SK-N-SH (cell line): ENCODE measurements at places on chromosomes 5 and 9. TPM values are rescaled to one million over a fixed set of nuclear protein-coding genes. Genes with fewer than 3 reads are reported as not detected.
A peak's percentile ranks its signal among the peaks of the same experiment; 100 is the strongest.

DNA sequence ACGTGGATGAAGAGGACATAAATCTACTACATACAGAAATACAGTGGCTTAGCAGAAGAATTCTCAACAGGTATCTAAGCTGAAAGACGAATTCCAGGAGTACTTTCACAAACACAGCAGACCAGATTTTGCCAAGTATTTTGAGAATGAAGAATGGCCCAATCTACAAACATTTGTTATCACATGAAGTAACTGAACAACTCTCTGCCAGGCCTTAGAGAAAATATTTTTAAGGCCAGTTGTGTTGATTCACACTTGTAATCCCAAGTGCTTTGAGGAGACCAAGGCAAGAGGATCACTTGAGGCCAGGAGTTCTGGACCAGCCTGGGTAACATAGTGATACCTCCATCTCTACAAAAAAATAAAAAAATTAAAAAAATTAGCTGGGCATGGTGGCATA lies 14.3 kb downstream of the AGTPBP1 start:
- DNase-seq = no peak

DNA sequence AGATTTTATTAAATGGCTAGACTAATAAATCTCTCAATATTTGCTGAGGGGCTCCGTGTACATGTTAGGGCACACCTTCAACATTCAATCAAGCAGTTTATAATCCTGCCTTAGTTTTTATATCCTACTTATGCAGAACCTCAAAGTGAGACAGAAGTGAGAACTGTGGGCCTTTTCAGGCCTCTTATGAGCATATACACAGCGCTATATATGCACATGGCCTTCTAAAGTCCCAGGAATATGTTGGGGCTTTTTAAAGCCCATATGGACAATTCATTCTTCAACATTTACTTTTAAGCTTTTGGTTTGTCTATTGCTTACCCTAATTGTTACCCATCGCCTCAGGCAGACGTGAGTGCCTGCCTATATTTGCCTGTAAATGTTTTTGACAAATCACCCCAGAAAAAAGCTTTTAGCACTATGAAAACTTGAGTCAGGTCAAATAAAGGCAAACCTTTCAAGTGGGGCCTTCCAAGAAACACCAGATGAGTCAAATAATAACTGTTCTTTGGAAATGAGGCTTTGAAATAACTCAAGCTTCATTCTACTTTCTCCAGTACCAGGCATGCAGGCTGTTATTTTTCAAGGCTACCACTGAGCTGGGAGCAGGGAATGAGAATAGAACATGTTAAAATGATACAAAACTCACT lies 58.2 kb downstream of the ESM1 start:
- no peak for DNase-seq

PDZD2 gene
- 0.06 and 0.13 TPM in 2 replicates for polyA plus RNA-seq

DNA sequence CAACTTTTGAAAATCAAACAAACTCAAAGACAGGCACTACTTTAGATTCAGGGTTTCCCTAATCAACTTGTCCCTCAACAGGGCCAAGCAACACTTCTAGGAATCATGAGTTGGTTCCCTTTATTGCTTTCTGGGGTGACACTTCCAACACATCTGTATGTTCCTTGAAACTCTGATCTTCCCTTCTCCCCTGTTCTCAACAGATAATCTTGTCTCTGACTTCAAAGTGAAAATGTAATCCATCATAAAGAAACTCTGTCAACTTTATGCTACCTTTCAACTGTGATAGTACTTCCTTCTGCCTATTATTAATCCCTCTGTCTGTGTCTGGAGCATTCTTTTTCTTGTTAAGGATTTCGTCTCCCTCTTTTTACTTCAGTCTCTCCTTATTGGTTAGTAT lies 250.1 kb upstream of the MEF2C start:
- no peak for DNase-seq

CDC42SE2 gene
- polyA plus RNA-seq = 8.6 and 11.4 TPM in 2 replicates

DNA sequence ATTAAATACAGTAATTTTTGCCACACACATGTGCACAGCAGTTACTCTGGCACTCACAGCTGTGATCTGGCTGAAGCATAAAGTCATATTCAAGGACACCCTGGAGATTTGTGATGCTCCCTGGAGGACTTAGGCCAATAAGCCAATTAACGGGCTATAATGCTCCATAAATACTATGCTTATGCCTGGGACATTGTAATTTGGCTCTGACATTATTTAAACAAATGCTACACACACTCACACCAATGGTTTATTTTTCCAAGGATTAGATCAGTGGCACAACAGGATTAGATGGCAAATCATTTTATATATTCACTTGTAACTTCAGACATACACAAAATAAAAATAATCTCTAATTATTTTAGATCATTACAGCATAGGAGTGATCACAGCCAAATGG lies 111.2 kb downstream of the LMNB1 start:
- peak; percentile 15 for DNase-seq

DNA sequence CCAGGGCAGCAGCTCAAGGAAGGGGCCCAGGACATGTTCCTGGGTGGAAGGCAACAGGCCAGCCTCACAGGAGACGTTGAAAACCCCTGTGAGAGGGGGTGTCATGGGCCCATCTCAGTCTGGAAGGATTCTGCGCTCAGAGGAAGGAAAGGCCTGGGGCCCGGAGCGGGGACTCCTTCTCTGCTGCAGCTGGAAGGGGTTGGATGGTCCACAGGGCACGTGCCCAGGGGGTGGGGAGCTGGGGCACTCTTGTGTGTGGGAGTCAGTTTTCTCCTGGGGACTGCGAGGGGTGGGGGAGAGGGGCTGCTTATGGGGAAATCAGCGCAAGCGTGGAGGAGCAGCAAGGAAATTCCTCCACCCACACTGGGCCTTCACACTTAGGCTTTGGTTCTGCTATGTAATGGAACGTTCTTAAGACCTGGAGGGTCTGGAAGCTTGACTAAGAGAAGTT lies 2.9 kb upstream of the LPCAT1 start:
- DNase-seq = no peak

DNA sequence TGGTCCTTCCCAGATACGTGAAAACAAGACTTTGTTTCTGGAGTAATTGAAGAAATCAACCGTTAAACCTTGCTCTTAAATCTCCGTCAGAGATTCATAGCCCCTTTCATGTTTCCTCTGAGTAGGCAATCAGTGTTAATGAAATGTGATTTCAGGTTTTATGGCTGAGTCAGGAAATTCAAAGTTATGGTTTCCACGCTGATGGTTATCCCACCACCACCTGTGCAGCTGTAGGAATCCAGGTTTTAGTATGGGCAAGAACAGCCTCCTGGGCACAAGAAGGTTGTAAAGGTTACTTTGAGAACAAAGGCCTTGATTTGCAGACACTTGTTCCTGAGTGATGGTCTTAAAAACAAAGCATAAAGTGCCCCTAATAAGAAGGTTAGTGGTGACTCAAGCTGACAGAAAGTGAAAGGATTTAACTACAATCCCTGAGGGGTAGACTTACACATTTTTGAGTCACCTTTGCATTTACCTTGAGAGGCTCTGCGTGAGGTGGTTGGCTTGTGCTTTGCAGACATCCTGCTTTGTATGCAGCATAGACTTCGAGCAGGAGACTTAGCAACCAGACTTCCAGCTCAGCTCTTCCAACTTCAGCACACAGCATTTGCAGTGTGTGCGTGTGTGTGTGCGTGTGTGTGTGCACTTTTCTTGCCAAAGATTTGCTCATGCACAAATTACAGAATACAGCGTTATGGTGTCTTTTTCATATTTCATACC lies 159.6 kb downstream of the TLE4 start:
- no peak for DNase-seq

DNA sequence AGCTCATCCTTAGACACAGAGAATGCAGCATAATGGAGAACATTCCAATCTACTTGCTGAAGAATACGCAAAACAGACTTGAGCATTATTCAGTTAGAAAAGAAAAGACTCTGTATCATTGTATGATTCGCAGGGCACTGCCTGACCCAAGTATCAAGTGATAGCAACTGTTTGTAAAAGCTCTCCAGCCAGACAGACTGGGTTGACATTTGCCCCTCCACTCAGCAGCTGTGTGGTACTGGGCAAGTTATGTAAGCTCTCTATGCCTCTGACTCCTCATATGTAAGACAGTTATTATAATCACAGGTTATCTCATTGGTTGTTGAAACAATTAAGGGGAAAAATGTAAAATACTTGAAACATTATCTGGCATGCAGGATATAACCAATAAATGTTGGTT lies 505.0 kb downstream of the ELAVL2 start:
- DNase-seq = no peak

PTGDS gene
- not detected in 2 replicates for polyA plus RNA-seq

DNA sequence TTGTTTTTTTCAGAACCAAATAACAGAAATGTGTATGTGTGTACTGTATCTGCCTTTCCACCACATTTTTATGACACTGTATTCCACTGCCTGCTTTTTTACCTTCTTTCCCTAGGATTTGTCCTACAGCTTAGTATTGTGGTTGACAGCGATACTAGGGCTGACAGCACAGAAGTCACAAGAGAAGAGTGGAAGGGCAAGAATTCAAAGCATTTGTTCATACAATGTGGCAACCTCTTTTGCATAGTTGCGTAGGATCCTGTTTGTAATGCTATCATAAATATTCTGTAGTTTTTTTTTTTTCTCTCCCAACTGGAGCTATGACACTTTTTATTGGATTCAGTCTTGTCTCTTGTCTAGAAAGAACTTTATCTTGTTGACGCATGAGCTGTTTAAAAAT lies 5.6 kb upstream of the BNIP1 start:
- DNase-seq = no peak

LTC4S gene
- 0.34 and 0.43 TPM in 2 replicates for polyA plus RNA-seq

TTC16 gene
- polyA plus RNA-seq = 0.03 and 0.05 TPM in 2 replicates

DNA sequence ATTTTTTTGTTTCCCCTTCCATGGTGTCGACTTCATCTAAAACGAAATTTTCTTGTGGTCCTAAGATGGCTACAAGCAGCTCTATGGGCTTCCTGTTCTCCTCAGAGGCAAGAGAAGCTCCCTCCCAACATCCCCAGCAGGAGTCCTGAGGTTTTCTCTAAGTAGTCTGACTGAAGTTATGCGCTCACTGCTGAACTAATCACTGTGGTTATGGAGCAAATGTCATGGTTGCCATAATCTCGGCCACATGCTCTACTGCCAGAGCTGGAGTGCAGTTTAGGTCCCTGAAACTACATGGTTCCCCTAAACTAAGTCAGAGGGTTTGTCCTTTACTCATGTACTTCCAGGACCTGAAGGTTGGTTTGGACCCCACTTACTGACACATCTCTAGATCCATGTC lies 68.0 kb upstream of the MAMDC2 start:
- DNase-seq = no peak

DNA sequence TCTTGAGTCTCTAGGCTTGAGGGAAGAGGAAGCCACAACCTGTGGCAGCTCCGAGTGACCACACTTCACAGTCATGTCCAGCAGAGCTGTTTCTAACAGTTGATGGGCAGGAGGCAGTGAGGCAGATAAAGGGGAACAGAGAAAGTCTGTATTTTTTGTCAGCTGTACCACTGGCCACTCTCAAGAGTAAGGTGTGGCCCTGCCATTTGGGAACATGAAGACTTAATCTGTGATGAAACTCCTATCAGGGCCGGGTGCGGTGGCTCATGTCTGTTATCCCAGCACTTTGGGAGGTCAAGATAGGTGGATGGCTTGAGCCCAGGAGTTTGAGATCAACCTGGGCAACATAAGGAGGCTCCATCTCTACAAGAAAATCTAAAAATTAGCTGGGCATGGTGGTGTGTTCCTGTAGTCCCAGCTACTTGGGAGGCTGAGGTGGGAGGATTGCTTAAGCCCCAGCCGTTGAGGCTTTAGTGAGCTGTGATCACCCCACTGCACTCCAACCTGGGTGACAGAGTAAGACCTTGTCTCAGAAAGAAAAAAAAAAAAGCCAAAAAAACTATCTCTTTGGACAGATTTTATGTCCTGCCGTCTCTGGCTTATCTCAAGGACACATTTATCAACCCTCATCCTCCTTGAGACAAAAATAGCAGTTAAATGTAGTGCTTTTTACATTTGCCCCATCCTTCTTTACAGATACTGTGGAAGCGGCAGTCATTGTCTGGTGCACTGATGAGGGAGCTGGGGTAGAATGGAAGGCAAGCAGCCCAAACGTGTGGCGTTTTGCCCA lies 11.9 kb upstream of the COL15A1 start:
- no peak for DNase-seq

PCDHAC1 gene
- polyA plus RNA-seq = 0.08 and 0.21 TPM in 2 replicates
